ENCODE measurements at places on chromosomes 1 and 21.

DNA sequence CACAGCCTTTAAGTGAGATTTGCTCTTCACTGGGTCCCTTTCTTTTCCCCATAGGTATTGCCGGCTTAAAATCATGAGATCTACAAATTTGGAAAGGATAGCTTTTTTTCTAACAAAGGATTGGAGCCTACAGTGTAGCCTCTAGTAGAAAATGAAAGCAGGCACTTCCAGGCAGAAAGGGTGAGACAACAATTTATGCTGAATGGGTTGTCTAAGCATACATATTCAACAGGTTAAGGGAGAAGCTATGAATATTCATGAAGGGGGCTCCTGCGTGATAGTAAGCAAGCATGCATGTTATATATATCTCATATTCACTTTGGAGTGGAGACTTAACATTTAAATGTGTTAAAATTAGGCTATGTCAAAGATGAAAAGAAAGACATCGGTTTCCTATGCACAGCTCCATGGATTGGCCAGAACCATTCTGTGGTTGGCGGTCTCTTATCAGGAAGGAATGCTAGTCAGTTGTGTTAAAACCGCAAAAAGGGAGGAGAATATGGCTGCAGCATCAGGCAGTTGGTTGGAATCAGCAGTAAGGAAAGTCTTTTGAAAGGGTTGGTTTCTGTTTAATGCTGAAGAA, 66.0 kb downstream of the VCAM1 start:
- no peak for DNase-seq

GRCh38 chr1:54002544-54003248, 15.3 kb downstream of the LDLRAD1 start:
- DNase-seq, result no peak

DNA sequence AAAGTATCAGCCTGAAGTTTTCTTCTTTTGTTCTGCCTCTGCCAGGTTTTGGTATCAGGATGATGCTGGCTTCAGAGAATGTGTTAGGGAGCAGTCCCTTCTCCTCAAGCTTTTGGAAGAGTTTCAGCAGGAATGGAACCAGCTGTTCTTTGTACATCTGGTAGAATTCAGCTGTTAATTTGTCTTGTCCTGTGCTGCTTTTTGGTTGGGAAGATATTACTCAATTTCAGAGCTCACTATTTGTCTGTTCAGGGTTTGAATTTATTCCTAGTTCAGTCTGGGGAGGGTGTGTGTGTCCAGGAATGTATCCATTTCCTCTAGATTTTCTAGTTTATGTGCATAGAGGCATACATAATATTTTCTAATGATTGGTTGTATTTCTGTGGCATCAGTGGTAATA, 12.8 kb downstream of the ZNF678 start:
- DNase-seq, result no peak

DNA sequence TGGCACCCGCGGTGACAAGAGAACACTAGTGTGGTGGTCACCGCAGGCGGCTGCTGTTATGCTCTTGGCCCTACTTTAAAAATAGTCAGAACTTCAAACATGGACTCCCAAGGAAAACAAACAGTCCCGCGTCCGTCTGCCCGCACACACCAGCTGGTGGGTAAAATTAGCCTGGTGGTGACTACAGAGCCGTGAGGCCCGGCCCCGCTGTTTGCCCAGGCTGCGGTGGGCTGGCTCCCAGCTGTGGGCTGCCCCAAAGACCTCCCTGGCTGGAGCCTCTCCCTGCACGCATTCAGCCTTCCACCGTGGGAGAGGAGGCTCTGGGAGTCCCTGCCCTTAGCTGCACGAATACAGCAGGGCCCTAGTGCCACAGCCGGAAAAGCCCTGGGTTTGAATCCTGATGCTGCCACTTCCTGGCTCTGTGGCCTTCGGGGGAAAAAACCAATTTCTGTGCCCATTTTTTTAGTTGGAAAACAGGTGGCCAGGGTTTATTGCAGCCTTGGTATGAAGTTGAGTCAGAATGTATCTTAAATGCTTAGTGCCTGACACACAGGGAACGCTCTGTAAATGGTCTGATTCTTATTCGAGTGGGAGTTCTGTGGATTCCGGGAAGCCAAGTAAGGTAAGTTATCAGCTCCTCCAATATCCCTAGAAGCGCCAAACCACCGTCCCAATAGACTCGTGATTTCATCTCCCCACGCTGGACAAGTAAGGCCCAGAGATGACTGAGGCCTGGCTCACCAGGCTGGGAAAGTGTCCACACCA, 58.2 kb downstream of the ALPL start:
- DNase-seq, result peak; percentile 60

GRCh38 chr1:115158181-115158580, 68.9 kb upstream of the TSPAN2 start:
- no peak for DNase-seq

DNA sequence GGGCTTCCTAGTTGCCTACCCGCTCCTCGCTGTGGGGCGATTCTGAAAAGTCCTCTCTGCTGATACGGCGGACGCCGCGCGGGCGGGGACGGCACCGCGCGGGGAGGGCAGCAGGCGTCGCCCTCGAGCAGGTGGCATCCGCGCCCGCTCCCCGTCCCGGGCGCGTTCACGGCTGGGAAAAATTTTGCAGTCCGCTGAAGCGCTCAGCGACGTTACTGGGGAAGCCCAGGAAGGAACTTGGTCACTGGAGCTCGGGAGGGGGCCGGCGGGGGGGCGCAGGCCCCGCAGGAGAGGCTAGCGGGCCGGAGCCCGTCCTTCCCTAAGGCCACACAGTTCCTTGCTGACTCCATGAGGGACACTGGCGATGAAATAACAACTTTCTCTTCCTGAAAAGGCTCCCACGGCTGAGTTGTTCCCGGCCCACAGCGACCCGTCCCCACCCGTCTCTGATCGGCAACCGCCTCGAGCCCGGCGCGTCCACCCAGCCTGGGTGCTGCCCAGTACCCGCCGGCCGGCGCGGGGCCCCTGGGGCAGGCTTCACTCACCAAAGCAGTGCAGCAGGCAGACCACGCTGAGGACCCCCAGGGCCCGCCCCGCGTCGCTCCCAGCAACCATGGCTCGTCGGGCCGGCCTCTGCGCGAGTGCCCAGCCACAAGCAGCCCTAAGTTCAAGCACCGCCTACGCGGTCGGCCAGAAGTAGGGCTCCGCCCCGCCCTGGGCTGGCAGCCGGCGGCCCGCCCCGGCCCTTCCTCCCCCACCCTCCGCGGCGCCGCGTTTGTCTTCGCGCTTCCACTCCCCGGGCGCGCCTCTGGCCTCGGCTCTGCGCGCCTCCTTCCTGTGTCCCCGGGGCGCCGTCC, at the start of gene CD58:
Gene CD58, minus strand, starts transcription at position 669 of the 857 bp plus-strand sequence. Its CDS starts 54 bp downstream, at position 615.
- DNase-seq, result no peak

- DNase-seq, result no peak
Measured at GRCh38 chr1:3903141-3904005, 3.3 kb upstream of the C1orf174 start.

GRCh38 chr1:151944857-151945575, 35.7 kb upstream of the THEM4 start:
- DNase-seq, result no peak

DNA sequence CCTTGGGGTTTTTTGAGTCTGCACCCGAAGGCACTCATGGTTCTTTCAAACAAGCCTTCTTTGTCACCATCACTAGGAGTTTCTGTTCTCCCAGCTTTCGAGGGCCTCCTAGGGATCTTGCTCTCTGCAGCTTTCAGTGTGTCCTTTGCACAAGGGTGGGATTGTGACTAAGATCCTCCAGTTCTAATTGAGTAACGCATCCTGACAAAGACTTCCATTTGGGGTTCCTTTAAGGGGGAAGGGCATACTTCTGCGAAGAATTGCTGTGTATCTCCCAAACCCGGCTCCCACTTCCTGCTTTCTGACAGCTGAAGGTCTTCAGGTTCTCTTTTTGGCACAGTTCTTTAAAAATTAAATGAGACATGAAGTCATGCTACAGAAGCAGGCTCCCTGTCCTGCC, 139.4 kb downstream of the EDEM3 start:
- no peak for DNase-seq

Measured in AG04449 (cell line).